ENCODE measurements at places on chromosomes 1 and 21. TPM values are rescaled to one million over a fixed set of nuclear protein-coding genes. Genes with fewer than 3 reads are reported as not detected.

GRCh38 chr1:56389813-56390212, 189.6 kb downstream of the PLPP3 start:
- ATAC-seq, result no peak

The NPPA gene
- not detected for total RNA-seq

DNA sequence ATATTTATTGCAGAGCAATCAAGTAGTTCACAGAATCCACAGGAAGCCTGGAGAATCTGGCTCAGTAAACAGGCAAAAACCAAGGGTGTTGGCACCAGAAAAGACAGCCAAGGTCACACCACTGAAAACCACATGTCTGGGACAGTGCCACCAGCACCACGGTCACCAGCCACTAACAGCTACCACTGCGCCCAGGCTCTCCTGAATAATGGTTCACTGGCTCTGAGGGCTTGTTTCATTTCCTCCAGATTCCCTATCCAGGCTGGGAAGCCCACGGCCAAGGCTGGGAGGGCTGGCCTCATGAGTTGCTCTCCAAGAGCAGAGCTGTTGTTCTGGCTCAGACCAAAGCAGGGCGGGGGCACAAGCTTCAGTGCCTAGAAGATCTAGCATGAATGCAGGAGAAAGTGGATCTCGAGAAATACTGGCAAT, 54.5 kb upstream of the PTGFRN start:
- ATAC-seq, result peak; percentile 58

The PGBD5 gene
- 0.50 TPM for total RNA-seq

- ATAC-seq, result peak; percentile 93
Measured at GRCh38 chr1:185044981-185045813, at the start of gene RNF2. RNF2 (plus strand) TSS chr1:185045558; CDS start chr1:185087554, 41,996 bp downstream.

The ERVH48-1 gene
- not detected for total RNA-seq
